ENCODE measurements at places on chromosomes 12 and 14.

- no peak for DNase-seq
Observed at GRCh38 chr12:31742891-31743290, 14.1 kb upstream of the AMN1 start.

DNA sequence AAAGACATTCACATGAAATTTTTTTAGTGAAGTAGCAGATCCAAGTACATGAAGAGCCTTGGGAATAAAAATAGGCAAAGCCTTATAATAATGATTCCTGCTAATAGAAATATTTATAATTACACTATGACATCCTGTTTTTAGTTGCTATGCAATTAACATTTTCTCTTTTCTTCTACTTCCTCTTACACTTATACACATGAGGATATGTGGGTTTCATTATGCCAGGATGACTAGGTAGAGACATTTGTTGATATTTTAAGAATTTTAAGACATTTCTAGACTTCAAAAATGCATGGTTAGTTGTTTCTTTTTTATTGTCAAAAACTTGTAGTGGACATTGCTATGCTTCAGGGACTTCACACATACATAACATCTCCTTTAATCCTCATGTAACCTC lies 326.8 kb downstream of the SYT1 start:
- DNase-seq: no peak

GRCh38 chr12:59046763-59047534 lies 126.6 kb upstream of the LRIG3 start:
- no peak for DNase-seq

DNA sequence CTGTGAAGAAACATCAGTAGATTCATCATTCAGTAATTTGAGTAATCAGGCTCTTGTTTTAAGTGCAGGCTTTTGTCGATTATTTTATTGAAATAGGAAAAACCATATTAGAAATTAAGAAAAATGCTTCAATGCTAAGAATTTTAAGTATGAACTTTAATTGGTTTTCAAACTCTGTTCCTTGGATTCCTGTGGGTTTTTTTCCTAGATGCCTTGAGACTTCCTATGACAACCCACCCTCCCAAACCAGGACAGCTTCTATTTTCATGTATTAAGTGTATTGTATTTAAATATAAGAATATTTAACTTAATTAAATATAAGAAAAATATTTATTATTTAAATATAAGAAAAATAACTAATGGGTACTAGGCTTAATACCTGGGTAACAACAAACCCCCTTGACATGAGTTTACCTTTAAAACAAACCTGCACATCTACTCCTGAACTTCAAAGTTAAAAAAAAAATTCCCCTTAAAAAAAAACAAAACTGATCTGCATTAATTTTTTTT lies 3.0 kb downstream of the ARHGAP5 start:
- DNase-seq: no peak

All from DMS 273 treated with DMSO at 0.1 percent for 48 hours (cell line).